CD4-positive, alpha-beta T cell (primary cell): ENCODE measurements at places on chromosomes 4 and X.
A peak's percentile ranks its signal among the peaks of the same experiment; 100 is the strongest.

DNA sequence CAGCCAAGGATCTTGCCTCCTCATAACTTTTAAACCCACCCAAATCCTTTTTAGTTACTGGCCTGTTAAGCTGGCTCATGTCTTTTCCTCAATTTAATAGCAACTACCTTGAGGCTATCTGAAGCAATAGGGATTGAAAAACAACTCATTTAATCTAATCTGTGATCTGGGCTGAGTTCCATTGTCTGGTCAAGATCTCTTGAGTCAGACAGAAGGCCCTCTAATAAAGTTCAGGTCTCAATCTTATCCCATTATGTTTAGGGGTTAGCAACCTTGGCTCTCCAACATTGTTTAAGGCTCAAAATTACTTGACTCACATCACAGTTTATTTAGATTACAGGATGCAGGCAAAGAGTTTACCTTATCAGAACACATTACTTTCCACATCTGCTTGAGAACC is 436.1 kb downstream of the ANKRD50 start:
- DNase-seq = no peak

GRCh38 chrX:30895370-30895769 is 6.3 kb upstream of the TAB3 start:
- no peak for DNase-seq

DNA sequence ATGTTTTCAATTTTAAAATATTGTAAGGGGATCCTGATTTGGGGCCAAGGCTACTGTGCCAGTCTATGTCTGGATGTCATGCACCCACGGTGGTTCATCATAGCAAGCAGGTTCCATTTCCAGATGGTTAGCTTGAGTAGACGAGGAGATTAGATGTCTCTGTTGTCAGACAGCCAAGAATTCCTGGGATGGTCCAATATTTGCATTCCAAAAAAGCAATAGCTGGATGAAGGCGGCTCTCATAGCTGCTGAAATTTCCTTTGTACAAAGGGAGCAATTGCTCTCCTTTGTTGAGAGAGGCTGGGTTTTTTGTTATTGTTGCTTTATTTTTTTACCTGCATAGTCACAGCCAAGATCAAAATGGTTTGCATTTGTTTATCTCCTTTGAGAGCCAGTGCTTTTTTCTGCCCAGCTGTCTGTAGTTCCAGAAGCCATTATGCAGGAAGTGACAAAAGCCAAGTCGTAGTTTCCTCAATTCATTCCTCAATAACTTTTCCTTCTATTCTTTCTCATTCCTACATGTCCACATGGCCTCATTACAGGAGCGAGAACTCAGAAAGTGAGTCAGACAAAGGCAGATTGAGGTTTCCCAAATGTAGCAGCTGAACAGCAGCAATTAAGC is 107.9 kb downstream of the MMRN1 start:
- DNase-seq = no peak

GRCh38 chr4:79048878-79049277 is 109.6 kb upstream of the PAQR3 start:
- no peak for DNase-seq

DNA sequence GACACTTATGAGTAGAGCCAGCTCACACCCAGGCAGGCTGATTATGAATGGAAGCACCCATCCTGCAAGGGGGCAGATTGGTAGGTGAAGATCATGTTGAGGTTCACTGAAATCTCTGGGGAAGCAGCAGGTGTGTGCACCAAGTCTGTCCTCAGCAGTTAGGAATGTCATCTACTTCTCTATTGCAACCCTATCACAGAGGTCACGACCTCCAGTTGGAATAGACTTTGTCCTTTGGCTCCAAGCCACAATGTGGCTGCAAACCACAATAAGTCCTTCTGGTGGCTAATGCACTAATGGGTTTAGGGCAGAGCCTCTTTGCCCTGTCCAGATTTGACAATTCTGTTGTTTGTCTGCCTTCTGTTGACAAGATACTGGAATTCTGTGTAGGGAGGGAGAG is 1056.7 kb downstream of the PCDH19 start:
- no peak for DNase-seq

DNA sequence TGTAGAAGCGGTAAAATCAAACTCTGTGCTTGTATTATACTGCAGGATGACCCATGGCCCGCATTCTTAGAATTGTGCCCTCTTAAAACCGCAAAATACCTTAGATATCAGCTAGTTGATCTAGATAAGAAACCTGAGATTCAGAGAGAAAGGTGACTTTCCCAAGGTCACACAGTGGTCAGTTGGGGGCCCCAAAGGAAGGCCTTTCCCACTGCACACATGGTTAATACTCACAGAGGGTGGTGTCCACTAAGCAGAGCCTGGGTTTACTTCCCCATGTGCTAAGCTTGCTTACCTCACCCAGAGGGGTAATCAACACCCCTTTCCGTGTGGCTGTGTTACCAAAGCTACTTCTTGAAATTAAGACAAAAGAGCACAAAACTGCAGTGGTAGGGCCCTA is 66.3 kb downstream of the RBM47 start:
- DNase-seq = no peak

GRCh38 chr4:111869339-111869738 is 275.9 kb upstream of the FAM241A start:
- no peak for DNase-seq

DNA sequence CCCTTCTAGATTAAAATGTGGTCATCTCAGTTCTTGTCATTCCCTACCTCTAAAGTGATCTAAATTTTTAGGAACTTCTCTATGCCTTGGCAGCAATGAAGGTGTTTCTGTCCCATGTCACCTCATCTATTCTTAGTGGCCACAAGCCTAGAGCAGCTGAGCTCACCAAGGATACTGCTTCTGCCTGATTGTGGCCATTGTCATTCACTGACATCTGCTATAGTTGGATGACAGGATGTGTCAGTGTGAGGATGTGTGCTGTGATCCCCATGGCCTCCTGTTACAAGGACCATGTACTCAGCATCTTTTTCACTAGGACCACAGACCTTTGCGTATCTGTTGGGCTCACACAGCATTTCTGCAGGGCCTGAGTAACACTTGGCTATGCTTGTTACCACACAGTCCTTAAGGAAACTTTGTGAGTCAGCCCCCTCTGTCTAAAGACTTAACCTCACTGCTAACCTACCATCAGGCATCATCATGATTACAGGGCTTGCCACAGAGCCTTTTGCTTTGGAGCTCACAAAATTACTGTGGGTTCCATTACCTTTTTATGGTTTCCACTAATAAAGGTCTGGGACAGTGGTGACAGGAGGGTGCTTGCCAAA is 421.0 kb downstream of the ADAM29 start:
- DNase-seq = no peak

DNA sequence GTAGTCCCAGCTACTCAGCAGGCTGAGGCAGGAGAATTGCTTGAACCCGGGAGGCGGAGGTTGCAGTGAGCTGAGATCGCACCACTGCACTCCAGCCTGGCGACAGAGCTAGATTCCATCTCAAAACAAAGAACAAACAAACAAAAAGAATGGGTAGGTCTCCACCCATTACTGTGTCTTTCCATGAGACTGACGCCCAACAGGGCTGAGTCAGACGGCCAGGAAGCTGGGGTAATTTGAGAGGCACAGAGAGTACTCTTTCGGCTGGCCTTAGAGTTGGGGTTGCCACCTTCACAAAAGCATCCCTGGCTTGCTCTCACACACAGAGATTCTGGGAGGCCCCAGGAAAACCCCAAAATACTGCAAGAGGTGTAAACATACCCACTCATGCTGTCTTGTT is 72.0 kb upstream of the DHRSX start:
- no peak for DNase-seq

GRCh38 chr4:6889101-6889735 is 20.4 kb upstream of the TBC1D14 start:
- DNase-seq = no peak

DNA sequence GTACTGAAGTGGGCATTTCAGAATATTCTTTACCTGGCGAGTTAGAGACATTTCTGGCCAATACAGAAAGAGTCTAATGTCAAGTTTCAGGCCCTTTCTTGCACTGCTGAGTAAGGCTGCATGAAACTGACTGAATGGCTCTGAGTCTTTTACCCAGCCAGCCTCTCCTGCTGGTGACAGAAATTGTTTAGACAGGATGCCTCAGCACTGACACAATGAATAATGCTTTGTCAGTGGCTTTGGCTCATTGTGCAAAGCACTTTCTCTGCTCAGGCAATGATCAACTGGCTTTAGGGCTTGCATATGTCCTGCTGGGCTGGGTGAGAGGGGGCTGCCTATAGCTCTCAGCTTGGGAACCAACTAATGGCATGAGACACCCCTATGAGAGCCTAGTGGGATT is 45.5 kb downstream of the CLNK start:
- DNase-seq = no peak

DNA sequence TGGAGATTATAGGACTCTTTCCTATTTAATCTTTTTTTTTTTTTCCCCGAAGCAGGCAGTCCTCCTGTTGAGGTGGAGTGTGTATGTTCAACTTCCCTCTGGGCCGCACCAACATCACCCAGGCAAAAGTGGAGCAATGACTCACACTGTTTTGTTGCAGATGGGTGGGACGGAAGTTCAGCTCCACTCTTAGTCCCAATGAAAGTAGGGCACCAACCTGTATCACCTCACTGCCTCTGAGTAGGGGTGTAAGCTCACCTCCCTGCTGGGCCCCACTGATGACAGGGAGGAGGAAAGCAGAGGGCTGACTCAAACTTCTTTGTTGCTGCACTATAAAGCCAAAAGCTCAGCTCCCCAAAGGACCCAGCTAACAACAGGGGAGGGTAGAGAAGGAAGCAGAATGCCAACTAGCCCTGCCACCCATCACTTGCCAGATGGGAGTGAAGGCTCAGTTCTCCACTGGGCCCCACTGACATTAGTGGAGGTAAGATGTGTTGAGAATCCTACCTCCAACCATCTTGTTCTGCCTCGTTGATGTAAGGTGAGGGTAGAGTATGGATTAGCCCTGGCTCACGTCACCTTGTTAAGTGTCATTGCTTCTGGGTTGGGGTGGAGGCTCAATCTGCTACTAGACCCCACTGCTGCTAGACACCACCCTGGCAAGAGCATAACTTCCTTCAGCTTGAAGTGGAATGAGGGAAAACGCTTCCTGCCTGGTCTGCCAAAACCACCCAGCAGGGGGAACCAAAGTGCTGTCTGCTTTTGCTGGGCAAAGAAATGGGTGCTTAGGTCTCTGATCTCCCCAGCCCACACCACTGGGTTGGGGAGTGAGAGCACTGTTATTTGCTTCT is 14.1 kb downstream of the RPS6KA3 start:
- peak; percentile 67 for DNase-seq

- no peak for DNase-seq
Observed at GRCh38 chr4:151129796-151130195, 30.4 kb downstream of the RPS3A start.

GRCh38 chrX:112834031-112834845 is 6.4 kb downstream of the AMOT start:
- DNase-seq = no peak

DNA sequence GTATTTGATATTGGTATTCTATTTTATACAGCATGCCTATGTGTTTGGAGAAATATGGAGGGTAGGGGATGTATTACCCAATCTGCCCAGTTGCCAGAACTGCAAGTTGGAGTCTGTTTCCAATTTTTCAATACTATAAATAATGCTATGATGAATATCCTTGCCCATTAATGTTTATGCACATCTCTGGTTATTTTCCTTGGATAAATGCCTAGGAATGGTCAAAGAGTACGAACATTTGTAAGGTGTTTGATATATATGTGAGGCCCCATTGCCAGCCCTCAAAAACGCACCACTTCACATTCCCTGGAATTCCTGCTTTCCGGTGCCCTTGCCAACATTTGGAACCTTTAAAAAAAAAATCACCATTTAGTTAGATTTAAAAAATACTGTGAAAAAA is 34.3 kb downstream of the CLDN34 start:
- no peak for DNase-seq
